SIG-M5 (cell line): ENCODE measurements at places on chromosomes 1 and 21.

DNA sequence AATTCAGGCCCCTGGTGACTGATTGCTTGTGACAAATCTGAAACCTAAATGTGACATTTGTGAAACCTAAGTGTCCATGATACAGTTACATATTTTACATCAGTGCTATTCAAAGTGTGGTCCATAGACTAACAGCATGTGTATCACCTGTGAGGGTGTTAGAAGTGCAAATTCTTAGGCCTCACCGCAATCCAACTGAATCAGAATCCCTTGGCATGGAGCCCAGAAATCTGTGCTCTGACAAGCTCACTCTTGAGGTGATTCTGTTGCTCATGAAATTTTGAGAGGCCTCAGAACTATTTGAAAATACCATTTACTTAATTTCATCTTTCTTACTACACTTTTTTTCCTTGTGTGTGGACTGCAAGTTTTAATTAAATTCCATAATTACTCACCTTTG is 587.9 kb downstream of the ADGRL2 start:
- no peak for DNase-seq

GRCh38 chr1:218479436-218480115 is 134.4 kb downstream of the TGFB2 start:
- no peak for DNase-seq

DNA sequence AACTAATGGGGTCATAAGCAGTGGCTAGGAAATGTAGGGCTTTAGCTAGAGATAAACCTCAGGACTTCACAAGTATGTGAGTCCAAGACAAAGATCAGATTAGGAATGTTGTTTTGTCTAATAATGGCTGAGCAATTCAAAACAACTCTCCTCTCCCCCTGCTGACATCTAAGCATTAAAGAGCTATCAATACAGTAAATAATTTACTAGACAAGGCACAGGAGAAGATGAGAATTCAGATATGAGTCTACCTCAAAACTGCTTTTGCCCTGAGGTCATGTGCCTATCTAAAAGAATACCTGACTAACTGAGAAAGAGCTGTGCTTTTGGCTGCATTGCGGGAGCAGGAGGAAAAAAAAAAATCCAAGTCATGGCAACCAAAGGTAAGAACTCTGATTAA is 86.8 kb downstream of the SPATA17 start:
- no peak for DNase-seq

- DNase-seq: no peak
Observed at GRCh38 chr1:234957330-234958065, 171.1 kb downstream of the TOMM20 start.

- no peak for DNase-seq
Observed at GRCh38 chr1:7346070-7346596, 425.0 kb upstream of the VAMP3 start.

DNA sequence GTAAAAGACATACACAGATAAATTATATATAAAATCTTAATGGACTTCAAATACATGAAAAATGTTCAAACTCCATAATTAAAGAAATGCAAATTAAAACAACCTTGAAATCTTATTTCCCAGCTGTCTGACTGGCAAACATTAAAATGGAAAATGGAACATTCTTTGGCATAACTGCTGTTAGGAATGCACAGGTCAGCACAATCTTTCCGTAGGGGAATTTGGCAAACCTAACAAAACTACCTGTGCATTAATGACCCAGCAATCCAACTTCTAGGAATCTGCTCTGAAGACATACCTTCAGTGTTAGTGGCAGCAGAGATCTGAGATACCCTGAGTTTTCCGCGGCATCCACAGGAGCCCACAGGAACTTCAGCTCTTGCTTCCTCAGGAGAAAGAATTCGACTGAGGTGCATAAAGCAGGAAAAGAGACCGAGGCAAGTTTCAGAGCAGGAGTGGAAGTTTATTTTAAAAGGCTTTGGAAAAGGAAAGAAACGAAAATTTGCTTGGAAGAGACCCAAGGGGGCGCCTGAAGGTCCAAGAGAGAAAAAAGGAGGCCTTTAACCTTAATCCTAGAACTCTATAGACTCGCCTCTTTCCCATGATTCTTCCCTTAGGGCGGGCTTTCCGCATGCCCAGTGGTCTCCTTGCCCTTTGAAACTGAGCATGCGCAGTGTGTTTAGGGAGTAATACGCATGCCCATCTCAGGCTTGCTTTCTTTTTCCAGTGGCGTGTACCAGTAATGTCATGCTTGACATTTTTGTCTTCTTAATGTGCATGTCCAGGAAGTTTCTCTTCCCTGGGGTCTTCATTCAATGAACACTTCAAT is 24.8 kb downstream of the LYPD8 start:
- no peak for DNase-seq

DNA sequence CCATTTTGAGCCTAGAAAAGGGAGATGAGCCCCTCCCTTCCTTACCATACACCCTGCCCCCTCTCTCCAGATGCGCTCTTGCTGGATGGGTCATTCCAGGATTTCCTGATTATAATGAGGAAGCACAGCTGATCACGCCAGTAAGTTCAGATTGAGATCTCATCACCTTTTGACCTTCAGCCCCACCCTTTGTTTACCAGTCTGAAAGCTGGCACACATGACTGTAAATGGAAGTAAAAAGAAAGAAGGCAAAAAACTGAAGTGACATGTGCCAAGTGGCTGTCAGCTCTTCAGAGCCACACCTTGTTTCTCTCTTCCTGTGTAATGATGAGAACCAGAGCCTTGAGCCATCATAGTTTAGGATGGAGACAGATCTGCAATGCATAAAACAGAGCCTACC is 27.9 kb downstream of the S1PR1 start:
- no peak for DNase-seq

GRCh38 chr1:67313934-67314671 is 6.4 kb downstream of the IL12RB2 start:
- DNase-seq: no peak

DNA sequence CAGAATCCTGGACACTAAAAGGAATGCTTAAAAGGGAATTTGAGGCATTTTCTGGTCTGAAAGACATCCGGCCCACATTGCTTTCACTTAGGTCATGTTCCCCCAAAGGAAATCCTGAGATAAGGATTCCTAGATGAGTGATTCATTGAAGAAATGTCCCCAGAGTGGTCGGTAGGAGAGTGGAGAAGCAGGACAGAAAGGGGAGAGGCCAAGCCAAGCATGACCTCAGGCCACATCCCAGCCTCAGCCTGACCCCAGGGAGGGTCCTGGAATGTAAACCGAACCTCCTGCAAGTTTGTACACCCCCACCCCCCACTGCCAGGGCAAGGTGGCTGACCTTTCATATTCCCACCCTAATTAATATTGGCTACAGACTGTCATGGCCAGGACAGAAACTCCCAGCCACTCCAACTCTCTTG is 16.6 kb downstream of the HIVEP3 start:
- no peak for DNase-seq

DNA sequence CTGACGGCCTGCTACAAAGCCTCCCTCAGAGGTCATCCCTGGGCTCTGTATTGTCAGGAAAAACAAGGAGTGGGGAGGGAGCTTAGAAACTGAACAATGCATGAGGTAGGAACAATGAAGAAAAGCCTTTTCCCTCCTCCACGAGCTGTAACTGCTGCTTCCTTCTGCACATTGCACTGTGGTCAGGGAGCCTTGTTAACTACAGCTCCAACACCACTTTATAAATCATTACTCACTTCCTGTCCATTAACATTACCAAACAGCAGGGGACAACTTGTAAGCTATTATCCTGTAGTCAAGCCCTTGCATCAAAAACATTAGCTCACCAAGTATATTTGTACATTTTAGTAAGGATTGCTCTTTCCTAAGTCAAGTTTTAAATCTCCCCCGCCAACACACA is 336.0 kb upstream of the NR5A2 start:
- no peak for DNase-seq

DNA sequence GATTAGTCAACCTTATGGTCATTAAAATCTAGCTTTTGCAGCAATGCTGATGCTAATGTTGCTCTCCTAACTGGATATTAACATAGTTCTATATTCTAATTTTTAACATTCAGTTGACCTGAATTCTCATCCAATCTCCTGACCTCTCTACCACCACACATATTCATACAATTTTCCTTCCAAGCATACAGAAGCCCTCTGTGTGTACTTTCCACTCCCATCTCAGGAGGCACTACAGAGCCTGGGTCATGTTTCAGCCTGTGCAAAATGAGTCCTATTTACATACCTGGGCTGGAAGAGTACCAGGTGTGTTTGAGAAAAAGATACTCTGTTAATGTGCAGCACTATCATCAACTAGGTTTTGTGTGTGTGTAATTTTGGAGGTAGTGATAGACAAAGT is 486.3 kb downstream of the NEGR1 start:
- no peak for DNase-seq

DNA sequence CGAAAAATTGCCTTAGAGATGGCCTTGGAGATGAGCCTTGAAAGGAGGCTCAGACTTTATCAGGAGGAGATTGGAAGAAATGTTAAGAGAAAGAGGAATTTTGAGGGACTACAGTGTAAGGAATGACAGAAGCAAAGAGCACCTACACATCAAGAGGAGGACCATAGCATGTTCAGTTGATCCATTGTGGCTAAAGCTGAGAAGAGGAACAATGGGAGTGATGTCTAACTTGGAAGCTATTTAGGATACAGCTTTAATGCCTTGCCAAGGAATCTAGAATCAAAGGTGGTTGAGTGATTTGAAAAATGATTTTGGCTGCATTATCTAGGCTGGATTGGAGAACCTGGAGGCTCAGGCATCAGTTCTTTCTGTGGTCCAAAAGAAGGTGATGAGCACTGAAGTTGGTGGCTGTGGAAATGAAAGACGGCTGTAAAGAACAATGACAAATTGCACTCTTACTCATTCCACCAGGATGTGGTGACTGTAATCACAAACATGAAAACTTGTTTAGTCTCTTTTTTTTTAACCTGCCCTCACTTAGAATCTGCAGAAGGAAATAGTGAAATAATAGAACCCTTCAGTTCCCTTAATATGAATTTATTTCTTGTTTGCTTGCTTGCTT is 11.3 kb downstream of the FAM20B start:
- DNase-seq: no peak

GRCh38 chr21:44996096-44996495 is 56.3 kb downstream of the SLX9 start:
- DNase-seq: no peak

- DNase-seq: no peak
Observed at GRCh38 chr1:20494609-20495311, 8.8 kb upstream of the CAMK2N1 start.

GRCh38 chr1:65232461-65232990 is 76.8 kb upstream of the DNAJC6 start:
- DNase-seq: no peak

GRCh38 chr1:197924516-197925123 is 7.4 kb downstream of the LHX9 start:
- DNase-seq: no peak

- DNase-seq: no peak
Observed at GRCh38 chr1:1780598-1781525, 2.6 kb upstream of the NADK start.

DNA sequence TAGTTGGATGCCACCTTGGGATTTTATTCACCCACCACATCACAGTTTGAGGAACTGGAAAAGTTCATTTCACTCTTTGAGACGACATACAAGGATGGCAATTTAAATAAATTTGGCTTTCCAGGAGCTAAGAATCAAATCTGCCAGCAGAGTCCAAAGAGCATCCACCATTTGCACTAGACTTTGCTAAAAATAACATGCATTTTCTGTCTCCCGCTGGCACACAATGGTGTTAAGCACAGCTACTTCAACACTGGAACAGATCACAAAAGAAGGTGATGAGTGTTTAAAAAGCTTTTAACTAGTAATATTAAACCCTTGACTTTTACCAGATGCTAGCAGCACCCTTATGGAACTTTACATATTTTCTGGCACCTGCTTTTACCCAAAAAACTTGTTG is 44.6 kb downstream of the MAEL start:
- DNase-seq: no peak

- no peak for DNase-seq
Observed at GRCh38 chr1:182050481-182051448, 10.7 kb downstream of the ZNF648 start.

DNA sequence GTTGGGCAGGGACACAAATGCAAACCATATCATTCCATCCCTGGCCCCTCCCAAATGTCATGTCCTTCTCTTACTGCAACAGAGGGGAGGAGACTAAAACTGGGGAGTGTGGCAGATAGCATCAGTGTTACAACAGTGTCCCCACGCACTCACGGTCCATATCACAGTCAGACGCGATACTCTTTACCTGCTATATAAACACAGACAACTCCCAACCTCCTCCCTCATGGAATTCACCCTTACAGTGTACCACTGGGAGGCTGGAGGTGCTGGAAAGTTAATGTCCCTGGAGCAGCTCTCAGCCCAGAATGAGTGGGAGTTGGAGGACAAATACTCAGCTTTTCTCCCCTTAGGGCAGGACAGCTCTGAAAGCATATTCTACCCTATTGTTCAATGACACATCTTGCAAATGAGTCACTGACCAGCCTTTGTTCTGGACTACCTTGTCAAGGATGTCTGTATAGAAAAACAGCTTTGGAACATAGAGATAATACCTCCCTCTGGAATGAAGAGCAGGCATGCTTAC is 445.9 kb downstream of the SETD4 start:
- no peak for DNase-seq

DNA sequence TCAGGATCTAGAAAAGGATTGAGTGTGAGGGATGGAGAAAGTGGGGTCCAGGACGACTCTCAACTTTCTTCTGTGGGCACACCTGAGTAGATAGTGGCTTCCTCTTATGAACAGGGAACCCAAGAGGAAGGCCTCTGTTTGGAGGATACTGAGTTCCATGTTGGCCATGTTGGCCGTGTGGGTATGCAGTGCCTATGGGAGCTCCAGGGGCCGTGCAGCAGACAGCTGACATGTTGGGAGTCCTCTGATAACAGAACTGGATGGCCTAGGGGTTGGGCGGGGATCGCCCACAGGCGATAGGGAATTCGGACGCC is 43.0 kb downstream of the TMEM53 start:
- no peak for DNase-seq

DNA sequence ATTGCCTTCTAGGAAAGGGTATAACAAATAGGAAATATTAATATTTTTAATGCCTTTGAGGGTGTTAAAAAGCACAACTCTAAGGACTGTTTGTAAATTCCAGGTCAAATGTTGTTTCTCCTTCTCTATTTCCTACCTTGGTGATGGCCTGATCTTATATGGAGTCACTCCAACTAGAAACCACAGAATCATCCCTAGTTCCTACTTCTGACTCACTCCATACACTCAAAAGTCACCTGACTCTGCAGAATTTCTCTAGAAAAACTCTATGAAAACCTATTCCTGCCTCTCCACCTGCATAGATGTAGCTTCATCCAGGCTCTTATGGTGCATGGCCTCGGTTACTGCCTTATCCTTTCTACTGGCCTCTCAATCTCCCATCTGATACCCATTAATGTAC is 14.5 kb downstream of the RGS4 start:
- no peak for DNase-seq

GRCh38 chr21:33761441-33762036 is 119.2 kb downstream of the ITSN1 start:
- DNase-seq: no peak

GRCh38 chr21:31612894-31613785 is 46.4 kb upstream of the SOD1 start:
- DNase-seq: no peak

- DNase-seq: no peak
Observed at GRCh38 chr1:81990241-81990640, 189.5 kb downstream of the ADGRL2 start.

GRCh38 chr1:54465351-54465811 is 59.2 kb upstream of the SSBP3 start:
- no peak for DNase-seq
